Putamen (tissue), 1 donor: ENCODE measurements at places on chromosomes 5 and 9.

DNA sequence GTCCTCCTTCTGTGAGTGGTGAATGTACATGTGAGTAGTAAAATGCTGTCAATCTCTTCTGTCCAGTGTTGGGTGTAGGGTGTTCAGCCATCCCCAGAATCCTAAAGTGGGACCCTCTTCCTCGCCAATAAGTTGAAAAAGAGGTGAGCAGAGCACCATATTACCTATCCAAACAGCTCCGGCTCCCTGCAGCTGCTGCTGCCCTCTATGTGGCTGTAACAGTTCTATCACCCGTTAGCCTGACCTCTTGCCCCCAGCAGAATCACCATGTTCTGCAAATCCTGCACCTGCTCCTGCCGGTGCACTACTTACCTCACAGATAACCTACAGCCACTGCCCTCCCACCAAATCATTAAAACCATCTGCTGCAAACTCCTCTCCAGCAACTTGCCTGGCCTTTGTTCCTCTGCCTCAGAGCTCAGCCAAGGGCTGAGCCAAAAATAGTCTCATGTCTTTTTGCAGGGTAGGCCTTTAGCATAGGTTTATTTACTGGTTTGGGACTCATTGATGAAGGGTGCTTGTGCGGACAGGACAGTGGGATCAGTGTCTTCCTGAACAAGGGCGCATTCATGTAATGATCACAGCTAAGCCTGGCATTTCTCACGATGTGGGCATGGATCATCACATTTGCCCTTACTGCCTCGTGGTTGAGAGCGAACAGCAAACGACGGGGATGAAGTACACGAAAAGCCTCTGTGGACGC lies 49.6 kb upstream of the CCL21 start:
- peak; percentile 67 for DNase-seq

DNA sequence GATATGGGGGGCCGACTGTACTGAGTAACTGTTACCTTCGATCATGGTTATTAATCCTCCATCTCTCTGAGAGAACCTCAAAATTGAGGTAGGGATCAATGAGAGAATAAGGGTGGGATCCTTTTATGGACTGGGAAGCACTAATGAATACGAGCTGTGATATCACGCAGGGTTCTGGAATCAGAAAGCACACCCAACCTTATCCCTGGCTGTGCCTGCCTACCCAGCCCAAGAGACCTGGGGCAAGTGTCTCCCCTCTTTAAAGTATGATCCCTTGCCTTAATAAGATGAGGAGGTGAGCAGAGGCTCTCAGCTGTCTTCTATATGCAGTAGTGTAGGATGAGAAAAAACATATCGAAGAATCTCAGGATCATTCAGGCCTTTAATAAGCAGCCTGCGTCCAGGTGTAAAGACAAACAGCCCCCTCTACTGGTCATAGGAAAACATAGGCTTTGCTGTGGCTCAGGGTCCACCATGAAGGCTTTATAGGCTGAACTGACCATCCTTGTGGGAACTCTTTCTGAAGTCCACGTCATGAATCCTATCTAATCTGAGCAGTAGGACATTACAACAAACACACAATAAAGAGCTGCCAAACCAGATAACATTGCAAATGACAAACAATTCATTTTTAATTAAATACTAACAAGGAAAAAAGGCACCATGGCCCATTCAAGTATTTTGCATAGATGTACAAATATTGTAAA lies 16.8 kb downstream of the NIPAL4 start:
- peak; percentile 76 for DNase-seq

DNA sequence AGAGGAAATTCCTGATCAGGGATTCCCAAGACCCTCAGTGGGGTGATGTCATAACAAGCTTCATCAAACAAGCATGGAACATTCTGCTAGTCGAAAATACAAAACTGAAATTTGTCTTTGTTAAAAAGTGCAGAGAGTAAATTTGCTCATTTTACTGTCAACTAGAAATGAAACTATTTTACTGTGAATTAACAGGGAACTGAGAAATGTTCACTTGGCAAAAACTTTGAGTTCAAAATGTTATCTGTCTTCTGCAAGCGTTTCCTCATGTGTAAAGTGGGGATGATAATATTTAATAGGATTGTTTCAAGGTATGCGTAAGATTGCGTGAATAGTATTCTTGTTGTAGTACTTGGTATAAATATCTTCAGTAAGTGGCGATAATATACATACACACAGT lies 45.4 kb downstream of the ALDH1A1 start:
- DNase-seq: no peak

GRCh38 chr9:22840641-22841040 lies 394.0 kb downstream of the DMRTA1 start:
- no peak for DNase-seq

DNA sequence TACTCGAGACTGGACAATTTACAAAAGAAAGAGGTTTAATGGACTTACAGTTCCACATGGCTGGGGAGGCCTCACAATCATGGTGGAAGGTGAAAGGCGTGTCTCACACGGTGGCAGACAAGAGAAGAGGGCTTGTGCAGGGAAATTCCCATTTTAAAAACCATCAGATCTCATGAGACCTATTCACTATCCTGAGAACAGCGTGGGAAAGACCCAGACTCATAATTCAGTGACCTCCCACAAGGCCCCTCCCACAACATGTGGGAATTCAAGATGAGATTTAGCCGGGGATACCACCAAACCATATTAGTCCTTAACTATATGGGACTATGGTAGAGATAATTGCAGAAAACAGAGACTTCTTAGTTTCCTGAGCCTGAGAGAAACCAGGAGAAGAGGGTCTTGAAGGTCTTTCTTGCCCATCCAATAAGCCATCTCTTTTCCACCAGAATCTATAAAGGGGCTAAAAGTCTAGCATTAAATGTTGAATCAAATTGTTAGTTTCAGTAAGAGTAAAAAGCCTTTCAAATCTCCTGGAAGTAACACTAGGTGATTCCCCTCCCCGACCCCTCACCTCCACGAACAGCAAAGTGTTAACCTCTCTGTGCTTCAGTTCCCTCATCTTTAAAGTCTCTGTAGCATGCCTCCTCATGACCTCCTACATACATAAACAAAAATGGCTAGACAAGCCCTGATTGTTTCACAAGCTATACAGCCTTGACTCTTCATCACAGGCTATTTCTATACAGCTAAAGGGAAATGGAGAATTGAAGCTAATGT lies 259.1 kb downstream of the TMEM167A start:
- no peak for DNase-seq
